ENCODE measurements at places on chromosomes 16 and 17.
A peak's percentile ranks its signal among the peaks of the same experiment; 100 is the strongest.

DNA sequence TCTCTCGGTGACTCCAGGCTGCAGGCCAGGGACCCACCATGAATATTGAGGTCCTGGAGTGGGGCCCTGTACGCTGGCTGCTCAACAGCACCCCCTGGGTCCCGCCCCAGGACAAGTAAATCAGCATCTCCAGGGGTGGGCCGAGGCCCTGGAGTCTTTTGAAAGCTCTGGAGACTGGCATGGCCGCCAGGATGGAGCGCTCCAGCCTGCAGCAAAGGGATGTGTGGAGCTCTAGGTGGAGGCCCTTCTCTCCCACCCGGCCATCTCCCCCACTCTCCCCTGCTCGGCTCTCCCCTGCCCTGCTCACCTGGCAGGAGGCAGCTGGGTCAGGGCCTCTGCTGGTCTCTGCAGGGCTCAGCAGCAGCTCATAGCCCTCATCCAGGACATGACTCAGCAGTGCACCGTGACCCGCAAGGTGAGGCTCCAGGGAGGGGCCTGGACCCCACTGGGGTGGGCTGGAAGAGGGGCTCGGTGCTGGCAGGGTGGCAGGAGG lies 16.6 kb downstream of the SGSH start:
- H3K4me3 ChIP-seq = no peak overlapping the region
- no peaks in the 10 kb centered on the region for H3K36me3 ChIP-seq
- no peak overlapping the region for H3K27ac ChIP-seq
- DNase-seq = no peak

GRCh38 chr16:29813644-29814562 lies 1.9 kb downstream of the PRRT2 start:
- H3K27me3 ChIP-seq = no peaks in the 10 kb centered on the region
- H3K4me3 ChIP-seq = no peak overlapping the region
- H3K27ac ChIP-seq = peak overlapping the region; percentile 96

DNA sequence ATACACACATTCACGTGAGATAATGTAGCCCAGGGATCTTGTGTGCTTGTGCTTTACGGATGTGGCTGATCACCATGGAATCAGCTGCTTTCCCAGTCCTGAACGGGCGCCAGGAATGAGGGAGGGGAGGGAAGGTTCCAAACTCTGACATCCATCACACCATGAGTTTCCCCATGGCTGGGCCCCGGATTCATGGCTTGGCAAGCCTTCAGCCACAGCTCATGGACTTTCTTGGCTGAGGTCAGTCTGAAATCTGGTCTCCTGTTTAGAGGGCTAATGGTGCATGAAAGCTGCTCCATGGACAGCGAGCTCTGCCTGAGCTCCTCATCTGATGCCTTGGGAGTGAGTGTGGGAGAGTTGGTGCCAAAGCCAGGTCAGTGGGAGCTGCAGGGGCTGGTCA lies 767.6 kb upstream of the EEF2KMT start:
- H3K27me3 ChIP-seq = no peaks in the 10 kb centered on the region
- no peaks in the 10 kb centered on the region for H3K4me1 ChIP-seq
- H3K36me3 ChIP-seq = no peaks in the 10 kb centered on the region
- no peak overlapping the region for H3K27ac ChIP-seq
- no peak overlapping the region for H3K4me3 ChIP-seq
- DNase-seq = no peak

GRCh38 chr17:8105957-8106398 lies 12.3 kb downstream of the ALOXE3 start:
- H3K36me3 ChIP-seq = no peaks in the 10 kb centered on the region
- no peaks in the 10 kb centered on the region for H3K27me3 ChIP-seq
- H3K4me1 ChIP-seq = peaks cover 7% of the 10 kb centered on the region
- no peak overlapping the region for H3K27ac ChIP-seq
- no peak for DNase-seq
- H3K4me3 ChIP-seq = no peak overlapping the region
